ENCODE measurements at places on chromosomes 3 and 15.

GRCh38 chr3:39423436-39423970, 17.0 kb downstream of the RPSA start:
- no peak for DNase-seq

DNA sequence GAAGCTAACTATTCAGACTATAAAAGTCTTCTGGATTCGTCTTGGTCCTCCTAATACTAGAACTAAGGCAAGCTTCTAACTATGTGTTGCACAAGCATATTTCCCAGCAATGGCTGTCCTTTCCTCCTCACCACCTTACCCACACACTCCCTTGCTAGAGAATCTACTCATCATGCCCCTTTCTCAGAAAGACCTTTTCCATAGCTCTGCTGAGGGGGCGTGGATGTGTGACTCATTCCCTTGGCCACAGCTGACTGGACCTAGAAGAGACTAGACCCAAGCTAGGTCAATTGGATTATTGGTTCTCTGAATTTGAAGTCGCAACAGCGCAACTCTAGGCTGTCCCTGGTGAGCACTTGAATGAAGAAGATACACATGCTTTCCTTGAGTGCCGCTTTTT, 47.1 kb downstream of the ERC2 start:
- no peak for DNase-seq

DNA sequence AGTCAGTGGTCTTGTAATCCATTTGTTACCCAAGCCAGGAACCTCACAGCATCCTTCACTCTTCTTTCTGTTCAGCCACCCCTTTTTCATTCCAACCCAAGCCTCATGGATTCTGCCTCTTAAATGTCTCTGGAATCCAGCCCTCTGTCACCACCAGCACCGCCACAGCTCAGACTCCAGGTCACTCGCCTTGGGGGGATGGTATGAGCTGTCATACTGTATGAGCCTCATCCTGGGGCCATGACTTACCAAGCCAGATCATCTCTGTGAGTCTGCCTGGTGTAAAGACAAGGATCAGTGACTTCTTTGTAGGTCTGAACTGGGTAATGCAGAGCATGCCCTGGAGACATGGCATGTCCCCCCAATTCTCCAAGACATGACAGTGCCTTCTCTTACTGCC, 79.6 kb downstream of the PGPEP1L start:
- DNase-seq: no peak

DNA sequence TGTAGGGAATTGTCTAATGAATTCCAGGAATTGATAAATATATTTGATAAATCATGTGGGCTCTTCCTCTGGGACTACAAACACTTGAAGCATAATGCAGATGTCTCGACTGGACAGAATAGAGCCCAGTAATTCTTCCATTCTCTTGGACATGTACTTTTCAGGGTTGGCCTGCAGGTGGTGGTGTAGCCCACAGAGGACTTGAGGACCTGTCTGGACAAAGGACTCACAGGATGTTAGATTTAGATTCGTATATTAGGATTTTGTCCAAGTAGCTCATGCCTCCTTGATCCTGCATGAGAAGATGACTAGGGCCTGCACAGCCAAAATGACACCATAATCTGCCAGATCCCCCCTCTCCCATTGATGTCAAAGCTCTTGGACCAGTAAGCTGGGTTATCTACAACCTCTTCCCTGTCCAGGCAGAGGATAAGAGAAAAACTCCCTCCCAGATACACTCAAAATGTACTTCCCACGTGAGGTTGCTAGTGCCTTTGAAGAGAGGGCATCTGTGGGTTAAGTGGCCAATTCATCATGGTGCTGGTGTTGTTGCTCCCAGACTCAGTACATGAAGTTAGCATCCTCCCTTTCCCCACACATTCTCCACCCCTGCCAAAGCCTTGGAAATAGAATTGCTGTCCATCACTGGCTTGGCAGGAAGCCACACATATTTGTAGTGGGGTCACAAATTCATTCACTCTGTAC, 88.6 kb upstream of the ZNF280D start:
- DNase-seq: peak; percentile 69

DNA sequence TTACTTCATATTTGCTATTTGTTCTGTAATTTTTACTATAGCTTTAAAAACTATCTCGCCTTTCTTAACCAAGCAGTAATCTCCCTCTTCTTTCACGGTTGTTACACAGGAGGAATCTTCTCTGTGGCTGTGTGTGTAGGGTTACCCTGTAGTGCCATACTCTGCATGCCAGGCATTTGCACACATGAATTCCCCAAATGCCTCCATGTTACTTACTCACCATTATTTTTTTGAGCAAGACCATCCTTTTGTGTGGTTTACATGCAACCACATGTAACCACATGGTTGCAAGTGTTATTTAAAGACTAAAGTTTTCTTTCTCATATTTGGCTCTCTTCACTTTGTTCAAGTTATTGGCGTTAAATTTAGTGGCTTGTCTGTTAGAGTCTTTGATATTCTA, 45.5 kb downstream of the HPS3 start:
- no peak for DNase-seq

DNA sequence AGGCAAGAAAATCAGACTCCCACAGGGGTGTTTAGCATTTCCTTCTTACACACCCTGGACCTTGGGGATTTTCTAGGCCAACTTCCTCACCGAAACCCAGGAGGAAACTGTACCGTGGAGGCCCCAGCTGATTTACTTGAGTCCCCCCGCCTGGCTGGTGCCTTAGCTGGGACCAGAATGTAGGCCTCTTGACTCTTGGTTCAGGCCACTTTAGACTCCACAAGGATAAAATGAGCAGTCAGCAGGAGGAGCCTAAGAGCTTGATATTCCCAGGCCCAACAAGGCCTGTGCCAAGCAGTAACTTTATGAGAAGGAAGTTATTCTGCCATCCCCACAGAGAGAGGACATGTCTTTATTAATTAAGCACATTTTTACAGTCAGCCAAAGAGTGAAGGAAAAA, 4.6 kb upstream of the APBA2 start:
- no peak for DNase-seq

- DNase-seq: no peak
These were observed 378.7 kb upstream of the ATP11B start for GRCh38 chr3:182414586-182414985.

All from globus pallidus (tissue), 1 donor.